Skin of body (tissue), 3 donors: ENCODE measurements at places on chromosomes 5 and 9.

- DNase-seq = no peak
These were observed 75.8 kb downstream of the MAP1B start for GRCh38 chr5:72183101-72183520.

GRCh38 chr5:170269579-170269978, 28.0 kb downstream of the LCP2 start:
- DNase-seq = no peak

DNA sequence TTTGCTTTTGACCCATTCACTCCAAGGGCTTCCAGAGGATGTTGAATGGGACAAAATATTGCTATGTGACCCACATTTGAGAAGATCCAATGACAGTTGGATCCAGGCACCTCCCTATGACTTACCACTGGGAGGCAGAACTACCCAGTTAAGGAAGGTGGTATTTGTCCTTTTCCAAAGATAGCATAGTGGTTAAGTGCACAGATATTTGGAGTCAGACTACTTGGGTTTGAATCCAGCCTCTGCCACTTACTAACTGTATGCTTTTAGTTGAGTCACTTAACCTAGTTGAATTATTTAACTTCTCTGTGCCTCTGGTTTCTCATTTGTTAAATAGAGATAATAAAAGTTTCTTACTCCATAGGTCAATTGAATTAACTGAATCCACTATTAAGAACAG, 74.5 kb upstream of the PALM2AKAP2 start:
- no peak for DNase-seq

DNA sequence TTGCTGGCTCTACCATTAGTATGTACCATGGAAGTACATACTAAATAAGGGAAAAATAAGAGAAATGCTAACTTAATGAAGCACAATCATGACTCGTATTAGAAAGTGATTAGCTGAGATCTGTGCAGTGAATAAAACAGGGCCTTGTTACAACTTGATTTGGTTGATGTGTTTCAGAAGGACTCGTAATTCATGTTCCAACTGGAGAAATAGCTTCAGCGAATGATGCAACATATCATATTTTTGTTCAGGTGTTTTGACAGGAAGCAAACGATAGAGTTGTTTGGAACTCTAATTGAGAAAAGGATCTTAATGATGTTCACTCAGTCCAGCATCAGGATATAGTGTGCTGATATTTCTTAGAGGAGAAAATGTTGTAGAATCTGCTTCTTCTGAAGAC, 474.6 kb upstream of the WWC1 start:
- DNase-seq = no peak

DNA sequence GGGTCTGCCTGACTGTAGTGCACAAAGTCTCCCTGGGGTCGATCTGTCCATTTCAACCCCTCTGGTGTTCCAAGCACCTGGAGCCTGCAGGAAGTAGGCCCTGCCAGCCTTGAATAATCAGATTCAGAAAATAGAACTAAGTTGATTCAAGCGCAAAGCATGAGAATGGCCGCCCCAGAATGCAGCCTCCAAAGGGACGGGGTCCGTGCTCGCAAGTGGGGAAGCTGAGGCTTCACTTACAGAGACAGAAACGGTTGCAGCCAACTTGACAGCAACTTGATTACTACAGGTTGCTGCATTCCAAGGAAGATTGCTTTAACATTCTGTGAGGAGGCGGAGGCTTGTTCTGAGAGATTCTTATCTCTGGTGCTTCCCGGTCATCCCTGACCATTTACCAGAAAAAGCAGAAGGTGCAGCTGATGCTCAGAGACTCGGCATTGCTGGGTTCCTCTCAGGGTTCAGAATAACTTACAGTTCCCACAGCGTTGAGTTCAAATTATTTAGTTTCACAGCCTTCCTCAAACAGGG, 14.9 kb upstream of the LRRC14B start:
- no peak for DNase-seq

- no peak for DNase-seq
These were observed 922 bp downstream of the LMX1B start for GRCh38 chr9:126614455-126615244.

DNA sequence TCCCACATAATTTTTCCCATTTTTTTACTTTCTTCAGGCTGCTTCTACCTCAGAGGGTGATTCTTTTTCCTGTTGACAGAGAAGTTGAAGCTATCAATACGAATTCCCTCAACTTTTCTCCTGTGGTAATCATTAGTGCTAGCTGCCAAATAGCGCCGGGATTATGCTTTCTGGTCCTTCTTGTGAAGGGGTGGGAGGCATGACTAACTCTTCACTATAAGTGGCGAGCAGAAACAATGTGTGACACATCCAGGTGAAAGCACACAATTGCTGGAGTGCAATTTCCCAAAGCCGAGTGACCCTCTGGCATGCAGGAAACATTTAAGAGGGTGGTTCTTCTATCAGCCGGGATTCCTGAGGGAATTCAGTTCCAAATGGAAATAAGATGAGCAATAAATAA, 56.0 kb downstream of the TRPC7 start:
- no peak for DNase-seq

- DNase-seq = peak; percentile 69
These were observed 70.4 kb downstream of the ANGPTL2 start for GRCh38 chr9:127051881-127052595.
